ENCODE measurements at places on chromosomes 4 and X.

GRCh38 chr4:98677799-98678198 lies 19.4 kb upstream of the TSPAN5 start:
- no peak for DNase-seq

- DNase-seq: no peak
These were observed 128.0 kb downstream of the ARHGEF9 start for GRCh38 chrX:63656871-63657580.

- DNase-seq: no peak
These were observed 145.5 kb upstream of the FGF13 start for GRCh38 chrX:138856881-138857604.

GRCh38 chrX:72003811-72004750 lies 93.4 kb downstream of the NHSL2 start:
- DNase-seq: no peak

- DNase-seq: no peak
These were observed 26.0 kb downstream of the RNF212 start for GRCh38 chr4:1087371-1087770.

GRCh38 chr4:8079916-8080753 lies 78.5 kb downstream of the ABLIM2 start:
- DNase-seq: no peak

GRCh38 chrX:42027367-42028000 lies 104.1 kb upstream of the CASK start:
- DNase-seq: no peak

DNA sequence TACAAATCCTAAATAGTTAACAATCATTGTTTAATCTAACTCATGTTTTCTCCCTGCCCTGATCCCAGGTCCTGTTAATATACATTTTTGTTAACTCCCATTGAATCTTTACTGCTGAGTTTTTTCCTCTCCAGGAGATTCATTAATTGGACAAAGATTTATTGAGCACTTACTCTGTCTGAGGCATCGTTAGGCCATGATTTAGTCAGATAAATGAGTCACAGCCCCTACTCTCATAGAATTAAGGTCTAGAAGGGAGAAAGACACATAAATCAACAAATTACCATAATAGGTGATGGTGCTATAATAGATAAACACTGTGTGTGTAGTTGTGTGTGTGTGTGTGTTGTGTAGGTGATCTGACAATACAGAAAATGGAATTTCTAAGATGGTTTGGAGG lies 112.5 kb downstream of the MAPK10 start:
- no peak for DNase-seq

GRCh38 chrX:153381684-153382532 lies 19.2 kb downstream of the PNMA6E start:
- DNase-seq: no peak

DNA sequence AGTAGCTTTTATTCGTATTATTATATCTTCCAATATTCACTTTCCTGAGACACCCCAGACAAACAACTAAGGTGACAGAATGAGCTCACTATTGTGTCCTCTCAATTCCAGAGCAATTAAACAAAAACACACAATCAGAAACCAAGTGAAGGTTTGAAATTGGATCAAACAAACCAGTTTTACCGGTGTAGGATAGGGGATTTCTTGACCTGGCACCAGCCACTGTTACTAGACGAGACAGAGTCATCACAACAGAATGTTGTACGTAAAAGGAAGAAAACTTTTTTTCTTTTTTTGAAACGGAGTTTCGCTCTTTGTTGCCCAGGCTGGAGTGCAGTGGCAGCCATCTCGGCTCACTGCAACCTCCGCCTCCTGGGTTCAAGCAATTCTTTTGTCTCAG lies 43.7 kb downstream of the LDOC1 start:
- DNase-seq: no peak

GRCh38 chrX:148958901-148959300 lies 458.5 kb downstream of the AFF2 start:
- no peak for DNase-seq

GRCh38 chr4:42653626-42654560 lies 3.0 kb downstream of the ATP8A1 start:
- DNase-seq: no peak

- no peak for DNase-seq
These were observed 66.5 kb downstream of the DMP1 start for GRCh38 chr4:87716371-87717265.

- no peak for DNase-seq
These were observed 258.4 kb downstream of the DHRSX start for GRCh38 chrX:2242326-2242725.

DNA sequence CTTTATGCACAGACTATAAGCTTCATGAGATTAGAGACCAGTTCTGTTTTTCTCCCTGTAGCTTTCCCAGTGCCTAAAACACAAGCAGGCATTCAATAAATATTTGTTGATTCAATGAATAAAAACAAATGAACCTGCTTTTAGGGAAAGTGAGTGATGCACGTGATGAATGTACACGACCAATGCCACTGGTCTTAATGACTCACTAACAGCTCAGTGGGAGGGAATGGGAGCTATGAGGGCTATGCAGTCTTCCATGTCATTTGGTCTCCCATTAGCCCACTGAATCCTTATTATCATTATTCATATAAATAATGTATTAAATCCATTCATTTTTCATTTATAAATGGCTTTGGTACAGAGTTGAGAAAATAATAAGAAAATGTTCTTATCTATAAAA lies 247.4 kb downstream of the FBXO8 start:
- no peak for DNase-seq

Measured in stimulated activated CD8-positive, alpha-beta memory T cell treated with anti-CD3 and anti-CD28 coated beads, Interleukin-4, amount 100 ng/mL, for 4 hours (primary cell).